ENCODE measurements at places on chromosomes 7 and 10.

DNA sequence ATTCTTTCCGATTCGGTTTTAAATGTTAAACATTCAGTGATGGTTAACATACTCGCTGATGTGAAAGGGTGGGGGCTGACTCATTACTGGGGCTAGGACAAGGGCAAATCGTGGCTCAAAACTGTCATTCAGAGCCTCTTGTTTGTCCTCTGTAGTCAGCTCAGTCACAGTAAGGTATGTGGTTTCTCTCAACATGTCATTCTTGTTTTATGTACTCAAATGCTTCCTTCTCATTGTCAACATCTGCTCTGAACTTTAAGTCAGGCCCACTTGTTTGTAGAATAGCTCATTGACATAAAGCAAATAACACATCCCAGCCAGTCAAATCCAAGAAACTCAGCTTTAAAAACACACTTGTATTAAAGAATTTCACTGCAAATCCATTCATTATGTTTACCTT lies 7.3 kb downstream of the SLC16A9 start:
- DNase-seq, result no peak

GRCh38 chr10:59864141-59864962 lies 42.0 kb downstream of the CCDC6 start:
- no peak for DNase-seq

GRCh38 chr10:82206831-82207230 lies 331.8 kb downstream of the NRG3 start:
- DNase-seq, result no peak

DNA sequence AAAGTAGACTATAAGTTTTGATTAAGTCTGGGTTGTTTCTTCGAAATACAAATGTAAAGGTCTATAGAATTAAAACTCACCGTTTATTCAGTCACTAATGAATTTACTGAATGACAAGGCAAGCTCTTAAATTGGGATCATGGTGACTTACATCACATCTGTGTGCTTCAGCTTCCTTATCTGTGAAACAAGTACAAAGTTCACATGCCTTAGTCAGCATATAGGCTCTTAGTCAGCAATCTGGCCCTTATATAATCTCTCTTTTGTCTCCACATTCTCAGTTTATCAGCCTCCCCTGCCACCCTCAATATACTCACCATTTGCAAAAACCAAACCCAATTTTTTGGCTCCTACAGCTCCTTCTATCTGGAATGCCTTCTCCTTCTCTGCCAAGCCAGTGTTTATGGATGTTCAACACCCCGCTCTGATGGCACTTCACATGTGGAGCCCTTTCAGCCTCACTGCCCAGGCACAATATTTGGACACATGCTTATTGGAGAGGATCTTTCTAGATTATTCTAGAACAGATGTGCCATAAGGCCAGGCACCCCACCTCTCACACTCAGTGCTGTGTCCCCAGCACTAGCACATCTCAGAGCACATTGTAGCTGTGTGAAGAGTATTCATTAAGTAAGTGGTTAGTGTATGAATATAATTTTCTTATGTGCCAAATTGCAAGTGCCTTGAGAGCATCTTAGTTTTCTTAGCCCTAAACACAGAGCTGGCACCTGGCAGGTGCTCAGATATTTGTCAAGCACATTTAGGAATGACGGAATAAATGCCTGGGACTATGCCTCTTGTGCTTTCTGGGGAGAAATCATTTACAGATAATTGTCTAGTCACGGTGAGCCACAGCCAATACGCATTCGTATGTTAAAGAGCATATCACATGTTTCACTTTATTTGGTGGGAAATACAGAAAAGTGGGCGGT lies 9.8 kb upstream of the LAMB1 start:
- DNase-seq, result peak; percentile 9

DNA sequence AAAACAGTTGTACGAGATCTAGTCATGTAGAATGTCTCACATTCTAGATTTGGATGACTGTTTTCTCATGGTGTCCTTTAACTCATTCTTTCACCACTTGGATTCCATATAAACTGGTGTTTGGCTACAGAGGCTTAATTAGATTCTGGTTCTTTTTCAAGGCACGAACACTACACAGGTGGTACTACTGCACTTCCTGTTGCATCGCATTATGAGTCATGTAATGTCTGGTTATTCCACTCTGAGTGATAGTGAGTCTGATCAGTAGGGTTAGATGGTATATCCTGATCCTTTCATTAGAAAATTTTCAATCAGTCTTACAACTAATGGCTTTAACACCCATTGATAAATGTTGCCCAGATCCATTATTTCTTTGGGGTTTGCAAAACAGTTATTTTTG lies 11.2 kb upstream of the AKAP9 start:
- no peak for DNase-seq

DNA sequence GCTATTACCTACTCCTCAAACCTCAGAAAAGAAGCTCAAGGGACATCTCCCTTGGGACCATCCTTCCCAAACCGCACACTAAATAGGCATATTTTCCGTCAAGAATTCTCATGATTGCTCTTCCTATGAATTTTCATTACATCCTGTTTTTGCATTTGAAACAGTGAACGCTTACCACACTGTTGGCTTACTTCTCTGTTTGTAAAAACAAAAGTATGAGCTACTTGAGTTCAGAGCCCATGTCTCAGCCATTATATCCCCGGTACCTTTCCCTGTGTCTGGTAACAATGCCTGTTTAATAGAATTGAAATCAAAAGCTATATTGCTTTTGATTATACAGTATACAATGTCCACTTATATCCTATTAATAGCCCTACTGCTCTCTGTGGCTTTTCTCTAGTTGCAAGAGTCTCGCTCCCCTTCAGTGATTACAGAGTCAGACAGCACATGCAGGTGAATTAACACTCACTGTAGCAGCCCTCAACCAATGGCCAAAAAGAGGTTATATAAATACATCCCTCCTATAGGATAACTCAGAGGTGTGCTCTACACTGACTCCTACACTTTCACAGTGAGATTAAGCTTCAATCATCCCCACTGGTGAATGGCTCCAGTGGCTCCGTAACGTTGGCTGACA lies 264.4 kb downstream of the SORCS1 start:
- DNase-seq, result no peak

GRCh38 chr7:37357637-37357996 lies 91.0 kb downstream of the ELMO1 start:
- DNase-seq, result no peak

- DNase-seq, result no peak
These were observed 162.9 kb upstream of the SMIM30 start for GRCh38 chr7:113281223-113281622.

DNA sequence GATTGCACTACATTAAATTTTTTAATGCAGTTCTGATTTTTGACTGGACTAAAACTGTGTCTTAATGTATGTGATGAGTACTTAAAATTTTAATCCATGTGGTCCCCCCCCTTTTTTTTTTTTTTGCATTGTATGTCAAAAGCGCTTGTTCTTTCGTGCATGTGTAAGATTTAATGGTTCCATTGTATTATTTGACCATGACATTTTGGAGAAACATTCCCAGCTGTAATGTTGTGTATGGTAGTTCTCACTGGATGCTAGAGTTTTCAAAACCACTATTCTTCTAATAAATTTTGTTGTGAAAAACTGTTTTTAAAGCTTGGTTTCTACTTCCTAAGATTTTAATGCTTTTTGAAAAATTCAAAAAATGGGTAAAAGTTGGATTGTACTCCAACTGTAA lies 132.0 kb downstream of the LCOR start:
- no peak for DNase-seq

- DNase-seq, result no peak
These were observed 94.3 kb downstream of the DLG5 start for GRCh38 chr10:77832238-77832637.

GRCh38 chr7:20113427-20114027 lies 103.7 kb downstream of the MACC1 start:
- DNase-seq, result no peak

- DNase-seq, result no peak
These were observed 25.6 kb downstream of the SCD start for GRCh38 chr10:100372415-100373297.

GRCh38 chr10:110455446-110455845 lies 42.3 kb upstream of the DUSP5 start:
- no peak for DNase-seq

- DNase-seq, result no peak
These were observed 11.1 kb upstream of the SLC18A3 start for GRCh38 chr10:49598986-49599385.

GRCh38 chr10:114043532-114044246 lies at the start of gene ADRB1:
TSS of gene ADRB1 (plus strand) at chr10:114043866. CDS start at chr10:114044133, 267 bp downstream.
- DNase-seq, result no peak

GRCh38 chr7:8131694-8132605 lies 130.0 kb downstream of the ICA1 start:
- peak; percentile 65 for DNase-seq

GRCh38 chr10:80518143-80518806 lies 19.4 kb upstream of the SH2D4B start:
- no peak for DNase-seq

- peak; percentile 10 for DNase-seq
These were observed 786 bp downstream of the ATP5F1C start for GRCh38 chr10:7788639-7789286.

GRCh38 chr7:157767506-157768197 lies 430.8 kb downstream of the DNAJB6 start:
- no peak for DNase-seq

GRCh38 chr10:93178226-93178625 lies 104.5 kb downstream of the CYP26A1 start:
- DNase-seq, result no peak

- DNase-seq, result no peak
These were observed 47.8 kb upstream of the TMEM243 start for GRCh38 chr7:87267239-87267900.

- DNase-seq, result no peak
These were observed 654.7 kb upstream of the ZWINT start for GRCh38 chr10:57015595-57016318.

- no peak for DNase-seq
These were observed 7.6 kb downstream of the ZNF316 start for GRCh38 chr7:6644728-6645127.

DNA sequence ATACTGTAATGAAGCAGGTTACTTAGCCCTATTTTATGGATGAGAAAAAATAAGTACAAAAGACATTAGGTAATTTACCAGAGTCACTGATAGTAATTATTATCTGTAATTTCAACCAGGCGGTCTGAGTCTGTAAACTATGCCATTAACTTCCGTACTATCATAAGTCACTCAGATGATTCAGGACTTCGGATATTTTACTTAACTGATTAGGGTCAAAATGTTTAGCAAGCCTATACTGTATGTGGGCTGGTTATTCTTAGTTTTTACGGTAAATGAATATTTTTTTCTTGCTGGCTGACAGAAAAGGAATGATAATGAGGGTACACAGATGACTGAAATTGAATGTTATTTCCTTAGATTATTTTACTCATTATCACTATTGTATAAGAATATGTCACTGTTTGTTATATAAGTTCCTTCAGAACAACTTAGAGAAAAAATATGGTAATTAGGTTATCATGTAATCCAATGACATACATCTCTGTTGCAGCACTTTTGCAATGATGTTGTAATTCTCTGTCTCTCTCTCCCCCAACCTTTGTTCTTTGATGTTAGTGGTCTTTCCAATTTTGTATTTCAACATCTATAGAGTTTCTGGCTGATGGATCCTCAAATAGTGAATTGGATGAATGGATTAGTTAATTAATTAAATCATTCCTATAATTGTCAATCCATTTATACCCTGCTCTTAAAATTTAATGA lies 165.6 kb downstream of the ZEB1 start:
- DNase-seq, result no peak

All from hematopoietic multipotent progenitor cell treated with erythropoietin and hydrocortisone succinate and interleukin-3 and kit ligand, for 15 days (in vitro differentiated cells).